ENCODE measurements at places on chromosomes 4 and X.

DNA sequence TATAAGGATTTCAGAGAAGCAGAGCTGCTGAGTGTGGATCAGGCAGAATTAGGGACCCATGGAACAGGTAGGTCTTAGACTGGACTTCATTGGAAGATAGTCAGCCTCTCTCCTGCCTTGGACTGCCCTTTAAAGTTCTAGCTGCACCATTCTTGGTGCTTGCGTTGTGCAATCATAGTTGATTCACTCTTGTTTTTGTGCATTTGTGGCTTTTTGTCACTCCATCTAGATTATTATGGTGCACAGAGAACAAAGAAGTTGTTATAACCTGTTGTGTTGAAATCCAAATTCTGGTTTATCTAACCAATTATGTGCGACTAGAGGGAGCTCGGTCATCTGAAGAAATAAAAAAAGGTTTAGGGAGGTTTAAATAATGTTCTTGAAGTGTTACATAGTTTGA lies 59.3 kb downstream of the JADE1 start:
- no peak for DNase-seq

DNA sequence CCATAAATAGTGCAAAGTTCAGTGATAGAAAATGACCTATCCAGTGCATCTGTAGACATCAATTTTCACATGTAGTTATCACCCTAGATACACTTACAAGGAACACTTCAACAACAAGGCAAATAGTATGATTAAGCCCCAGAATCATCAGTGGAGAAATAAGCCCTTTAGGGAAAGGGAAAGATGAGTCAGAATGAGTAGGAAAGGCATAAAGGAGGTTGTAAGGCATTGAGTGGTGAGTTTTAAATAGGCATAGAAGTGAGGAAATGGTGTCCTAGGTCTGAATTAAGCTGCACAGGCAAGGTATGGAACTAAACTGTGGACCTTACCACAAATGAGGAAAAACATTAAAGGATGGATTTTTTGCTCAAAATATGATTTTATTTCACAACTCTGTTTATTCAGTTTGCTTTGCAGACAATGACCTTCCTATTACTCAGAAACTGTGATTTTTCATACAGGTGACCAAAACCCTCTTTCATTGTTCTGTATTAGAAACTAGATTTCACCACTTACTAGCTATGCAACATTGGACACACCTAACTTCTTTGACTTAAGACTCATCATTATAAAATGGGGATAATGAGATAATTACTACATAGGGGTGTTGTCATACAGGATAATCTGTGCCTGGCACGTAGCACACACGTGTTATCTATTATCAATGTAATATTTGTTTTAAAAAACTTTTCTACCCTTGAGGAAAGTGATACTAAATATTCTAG lies 57.0 kb upstream of the MAP9 start:
- no peak for DNase-seq

DNA sequence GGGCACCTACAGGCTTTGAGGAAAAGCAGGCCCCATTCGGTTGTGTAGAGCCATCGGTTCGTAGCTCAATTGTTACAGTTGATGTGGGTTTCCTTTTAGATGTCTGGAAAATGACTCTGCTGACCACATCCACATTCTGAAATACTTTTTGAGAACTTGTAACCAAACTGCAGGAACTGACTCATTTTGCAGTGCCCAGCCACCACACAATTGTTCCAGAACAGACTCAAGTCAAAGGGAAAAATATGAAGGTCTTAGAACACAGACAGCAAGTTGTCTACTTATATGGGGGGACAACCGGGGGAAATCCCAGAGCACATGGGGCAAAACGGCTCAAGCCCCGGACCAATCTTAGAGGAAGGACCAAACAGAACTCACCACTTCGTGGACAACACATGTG lies 557.6 kb upstream of the DIPK2B start:
- no peak for DNase-seq

DNA sequence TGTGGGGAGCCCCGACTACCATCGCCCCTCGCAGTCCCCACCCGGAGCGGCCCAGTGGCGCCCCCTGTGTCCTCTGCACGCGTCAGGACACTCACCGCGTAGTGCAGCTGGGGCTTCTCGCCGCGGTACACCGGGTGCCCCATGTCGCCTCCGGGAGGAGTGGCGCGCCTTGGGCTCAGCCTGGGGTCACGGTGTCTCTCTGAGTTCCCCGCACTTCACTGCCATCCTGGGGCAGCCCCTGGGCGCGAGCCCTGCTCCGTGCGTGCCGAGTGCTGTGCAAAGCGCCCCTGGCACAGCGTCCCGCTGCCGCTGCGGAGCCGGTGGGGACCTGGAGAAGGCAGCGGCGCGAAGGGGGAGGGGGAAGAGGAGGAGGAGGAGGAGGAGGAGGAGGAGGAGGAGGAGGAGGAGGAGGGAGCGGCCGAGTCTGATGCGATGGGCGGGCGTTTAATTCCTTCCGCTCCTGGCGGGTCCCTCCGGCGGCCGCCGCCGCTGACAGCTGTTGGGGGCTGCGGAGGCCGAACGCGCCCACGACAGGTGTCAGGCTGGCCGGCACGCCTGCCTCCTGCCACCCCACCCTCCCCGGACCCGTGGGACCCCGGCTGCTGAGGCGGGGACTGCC lies 134.3 kb downstream of the AMELX start:
- DNase-seq: no peak

- no peak for DNase-seq
Observed at GRCh38 chr4:169957785-169958184, 68.4 kb downstream of the MFAP3L start.

- DNase-seq: no peak
Observed at GRCh38 chrX:85993539-85994197, 53.7 kb downstream of the CHM start.

GRCh38 chrX:110758781-110759422 lies 36.7 kb downstream of the CHRDL1 start:
- DNase-seq: no peak

GRCh38 chr4:72186714-72187113 lies 154.9 kb downstream of the NPFFR2 start:
- no peak for DNase-seq

DNA sequence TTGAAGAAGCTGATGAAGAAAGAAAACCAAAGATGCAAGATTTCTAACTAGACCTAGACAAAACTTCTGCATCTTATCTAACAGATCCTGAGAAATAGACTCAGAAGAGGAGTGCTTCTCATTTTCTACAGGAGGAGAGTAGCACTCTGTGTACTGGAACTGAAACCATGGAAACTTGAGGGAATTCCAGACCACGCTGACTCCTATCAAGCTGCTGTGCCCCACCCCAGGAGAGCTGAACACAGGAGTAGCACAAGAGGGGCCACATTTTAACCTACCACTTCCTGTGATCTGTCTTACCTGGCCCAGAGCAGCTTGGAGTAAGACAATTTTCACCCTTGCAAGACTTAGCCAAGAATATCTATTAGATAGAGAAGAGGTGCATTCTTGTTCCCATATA lies 248.9 kb downstream of the SCFD2 start:
- DNase-seq: no peak

- no peak for DNase-seq
Observed at GRCh38 chr4:74997948-74998729, 65.2 kb downstream of the PARM1 start.
